ENCODE measurements at places on chromosomes 1 and 21. TPM values are rescaled to one million over a fixed set of nuclear protein-coding genes. Genes with fewer than 3 reads are reported as not detected.

Gene TNNT2
- 0.24 TPM for total RNA-seq

- DNase-seq: no peak
Observed at GRCh38 chr1:25467193-25467592, 36.5 kb downstream of the MACO1 start.

DNA sequence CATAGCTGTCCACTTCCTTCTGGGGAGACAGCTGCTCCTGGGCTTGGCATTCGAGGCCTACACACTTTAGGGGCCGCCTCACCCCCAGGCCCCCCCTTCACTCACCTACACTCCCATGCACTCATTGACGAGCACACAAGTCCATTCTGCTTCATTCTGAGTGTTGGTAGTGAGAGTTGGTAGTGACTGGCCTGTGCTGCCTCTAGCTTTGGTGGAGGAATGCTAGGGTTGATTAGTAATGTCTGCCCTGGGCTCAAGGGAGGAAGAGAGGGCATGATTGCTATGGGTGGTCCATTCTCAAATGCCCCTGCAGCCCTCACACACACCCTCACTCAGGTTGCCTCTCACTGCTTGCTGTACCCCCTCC, 30.4 kb downstream of the TRIM11 start:
- no peak for DNase-seq

Gene ZYG11A
- total RNA-seq: 0.98 TPM

Gene NCF2
- 10.7 TPM for total RNA-seq

- DNase-seq: no peak
Observed at GRCh38 chr1:215761446-215761845, 194.3 kb downstream of the KCTD3 start.

Gene ESPN
- total RNA-seq: 81.6 TPM

- no peak for DNase-seq
Observed at GRCh38 chr1:180484490-180484889, 17.9 kb downstream of the ACBD6 start.

DNA sequence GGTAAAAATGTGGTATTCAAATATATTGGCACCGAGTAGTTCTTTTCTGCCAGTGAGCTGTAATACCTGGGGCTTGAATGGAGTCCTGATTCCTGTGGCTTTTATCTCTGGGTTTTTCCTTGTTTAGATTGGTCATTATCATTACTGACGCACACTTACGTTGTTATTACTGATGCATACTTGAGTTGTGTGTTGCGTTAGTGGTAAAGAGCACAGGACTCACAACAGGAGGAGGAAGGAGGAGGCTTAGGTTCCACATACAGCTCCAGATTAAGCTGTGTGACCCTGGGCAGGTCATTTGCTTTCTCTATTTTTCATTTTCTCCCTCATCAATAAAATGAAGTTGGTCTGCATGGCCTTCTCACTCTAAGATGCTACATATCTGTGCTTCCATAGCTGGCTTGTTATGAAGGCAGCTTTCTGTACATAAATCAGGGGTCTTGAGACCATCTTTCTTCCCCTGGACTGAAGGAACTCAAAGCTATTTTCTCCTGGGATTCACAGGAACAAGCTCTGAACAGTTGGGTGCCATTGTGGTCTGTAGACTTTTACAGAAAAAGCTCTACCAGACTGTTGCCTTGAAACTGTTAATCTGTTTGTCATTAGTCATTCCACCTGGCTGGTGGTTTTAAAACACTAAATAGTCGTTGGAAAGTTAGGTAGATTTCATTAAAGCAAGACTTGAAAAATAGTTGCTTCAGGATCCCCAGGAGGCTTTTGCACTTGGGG, 5.6 kb downstream of the ARID1A start:
- no peak for DNase-seq

DNA sequence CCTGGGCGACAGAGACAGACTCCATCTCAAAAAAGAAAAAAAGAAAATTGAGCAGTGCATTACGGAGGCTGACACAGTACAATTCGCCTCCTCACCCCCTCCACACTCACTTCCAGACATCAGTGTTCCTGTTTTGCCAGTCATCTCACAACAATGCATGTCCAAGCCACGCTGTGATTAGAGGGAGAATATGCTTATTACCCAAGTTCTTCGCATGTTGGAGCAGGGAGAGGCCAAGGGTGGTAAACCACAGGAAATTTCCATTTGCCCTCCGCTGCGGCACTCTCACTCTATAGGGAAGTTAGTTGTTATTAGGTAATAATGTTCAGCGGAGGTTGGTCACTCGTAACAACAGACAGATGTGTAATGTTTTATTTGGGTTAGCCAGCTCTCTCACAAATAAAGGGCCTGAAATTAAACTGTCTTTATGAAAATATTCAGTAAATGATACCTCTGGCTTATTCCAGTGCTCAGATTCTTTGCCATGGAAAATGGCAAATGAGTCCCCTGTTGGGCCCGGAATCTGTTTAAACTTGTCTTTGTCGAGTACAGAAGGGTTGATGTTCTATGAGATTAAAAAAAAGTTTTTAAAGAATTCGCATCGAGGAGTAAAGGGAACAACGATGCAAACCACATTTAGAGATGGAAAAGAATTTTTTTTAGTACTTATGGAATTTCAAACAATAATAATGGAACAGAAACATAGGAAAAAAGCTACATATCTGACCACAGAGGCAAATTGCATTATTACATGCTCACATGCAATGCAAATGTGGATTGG, 33.1 kb downstream of the KCNJ15 start:
- no peak for DNase-seq

Gene GCSAML
- not detected for total RNA-seq

DNA sequence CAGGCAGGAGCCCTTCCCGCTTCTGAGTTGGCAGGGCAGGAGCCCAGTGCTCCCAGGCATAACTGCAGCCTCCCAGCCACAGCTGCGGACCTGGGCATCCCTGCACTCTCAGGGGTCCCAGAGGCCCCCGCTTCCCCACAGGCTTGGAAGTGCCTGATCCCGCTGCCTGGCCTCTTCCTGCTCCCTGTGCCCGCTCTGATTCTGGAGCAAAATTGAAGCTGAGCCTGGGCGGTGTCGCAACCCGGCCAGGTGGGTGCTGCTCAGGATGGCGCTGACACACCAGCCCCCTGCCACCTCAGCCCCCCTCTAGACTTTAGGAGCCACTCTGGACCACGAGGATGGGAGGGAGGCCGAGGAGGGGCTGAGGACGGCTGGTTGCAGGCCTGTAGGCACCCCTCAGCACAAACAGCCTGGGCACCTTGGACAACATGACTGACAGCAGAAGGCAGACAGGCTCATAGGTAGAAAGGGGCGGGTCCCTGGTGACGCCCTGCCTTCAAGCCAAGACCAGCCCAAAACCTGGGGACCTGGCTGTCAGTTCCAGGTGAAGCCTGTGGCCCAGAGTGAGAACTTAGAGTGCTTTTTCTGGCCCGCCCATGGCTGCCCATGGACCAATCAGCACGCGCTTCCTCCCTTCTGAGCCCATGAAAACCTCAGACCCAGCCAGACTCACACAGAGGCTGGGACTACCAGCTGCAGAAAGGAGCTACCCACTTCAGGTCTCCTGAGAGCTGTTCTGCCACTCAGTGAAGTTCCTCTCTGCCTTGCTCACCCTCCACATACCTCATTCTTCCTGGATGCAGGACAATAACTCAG, 7.2 kb downstream of the HLCS start:
- DNase-seq: no peak

GRCh38 chr1:64659478-64660138, 85.3 kb upstream of the RAVER2 start:
- no peak for DNase-seq

GRCh38 chr1:4221107-4221506, 321.0 kb upstream of the C1orf174 start:
- no peak for DNase-seq

DNA sequence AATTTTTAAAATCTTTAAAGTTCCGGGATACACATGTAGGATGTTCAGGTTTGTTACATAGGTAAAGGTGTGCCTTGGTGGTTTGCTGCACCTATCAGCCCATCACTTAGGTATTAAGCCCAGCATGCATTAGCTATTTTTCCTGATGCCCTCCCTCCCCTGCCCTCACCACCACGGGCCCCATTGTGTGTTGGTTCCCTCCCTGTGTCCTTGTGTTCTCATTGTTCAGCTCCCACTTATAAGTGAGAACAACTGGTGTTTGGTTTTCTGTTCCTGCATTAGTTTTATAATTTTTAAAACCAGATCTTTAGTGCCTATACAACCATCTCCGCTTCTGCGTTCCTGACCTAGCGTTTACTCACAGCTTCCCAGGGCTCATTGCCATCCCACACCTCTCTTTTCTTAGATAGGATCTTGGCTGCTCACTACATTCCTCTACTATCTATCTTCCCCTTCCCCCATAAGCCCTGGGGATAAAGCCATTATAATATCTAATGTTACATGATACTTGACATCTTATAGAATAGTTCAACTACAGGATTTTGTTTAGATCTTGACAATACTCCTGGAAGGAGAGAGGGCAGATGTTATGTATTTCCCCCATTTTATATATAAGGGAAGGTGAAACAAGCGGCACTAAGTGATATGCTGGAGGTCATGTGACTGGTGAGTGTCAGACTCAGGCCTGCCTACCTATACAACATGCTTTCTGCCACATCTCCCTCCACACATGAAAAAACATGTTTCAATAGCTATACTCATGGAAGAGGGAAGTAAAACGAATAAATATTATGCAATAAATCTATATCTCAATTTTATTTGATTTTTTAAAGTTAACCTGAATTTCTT, 52.3 kb upstream of the DNAJC6 start:
- DNase-seq: no peak

- peak; percentile 58 for DNase-seq
Observed at GRCh38 chr1:85109475-85109874, 61.2 kb upstream of the MCOLN3 start.

Gene GRHL3
- not detected for total RNA-seq

DNA sequence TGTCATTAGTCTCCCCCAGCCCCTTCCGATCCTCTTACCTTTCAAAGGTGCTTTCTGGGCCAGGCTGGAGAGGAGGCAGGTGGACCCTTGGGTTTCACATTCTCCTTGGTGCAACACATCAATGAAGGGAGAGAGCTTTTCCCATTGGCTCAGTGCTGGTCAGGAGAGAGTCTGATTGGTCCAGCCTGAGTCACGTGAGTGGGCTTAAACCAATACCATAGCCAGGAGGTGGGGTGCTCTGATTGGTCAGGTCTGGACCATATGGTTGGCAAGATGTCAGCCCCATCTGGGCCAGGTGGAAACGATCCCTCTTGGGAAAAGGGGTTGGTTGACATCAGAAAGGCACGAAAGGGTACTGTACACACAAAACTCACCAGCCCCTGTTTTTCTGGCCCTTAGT, 44.8 kb upstream of the ABCG1 start:
- DNase-seq: no peak

- no peak for DNase-seq
Observed at GRCh38 chr1:192162376-192162775, 4.1 kb downstream of the RGS18 start.

Gene C1orf198
- 4.2 TPM for total RNA-seq

DNA sequence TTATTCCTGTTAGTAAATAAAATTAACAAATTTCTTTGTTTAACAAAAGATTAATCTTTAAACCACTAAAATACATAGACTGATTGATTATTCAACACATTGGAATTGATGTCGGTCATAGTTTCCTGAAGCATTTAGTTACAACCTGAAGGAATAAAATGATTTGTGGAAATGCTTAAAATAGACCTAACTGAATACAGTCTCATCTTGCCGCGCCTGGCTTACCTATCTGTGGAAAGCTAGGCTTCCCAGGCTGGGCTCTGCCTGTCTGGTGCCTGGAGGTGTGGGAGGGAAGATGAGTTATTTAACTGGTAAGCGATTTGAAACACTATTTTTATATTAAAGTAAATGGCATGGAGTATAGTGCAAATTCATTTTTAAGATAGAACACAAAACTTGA, 10.2 kb downstream of the RHOU start:
- no peak for DNase-seq

DNA sequence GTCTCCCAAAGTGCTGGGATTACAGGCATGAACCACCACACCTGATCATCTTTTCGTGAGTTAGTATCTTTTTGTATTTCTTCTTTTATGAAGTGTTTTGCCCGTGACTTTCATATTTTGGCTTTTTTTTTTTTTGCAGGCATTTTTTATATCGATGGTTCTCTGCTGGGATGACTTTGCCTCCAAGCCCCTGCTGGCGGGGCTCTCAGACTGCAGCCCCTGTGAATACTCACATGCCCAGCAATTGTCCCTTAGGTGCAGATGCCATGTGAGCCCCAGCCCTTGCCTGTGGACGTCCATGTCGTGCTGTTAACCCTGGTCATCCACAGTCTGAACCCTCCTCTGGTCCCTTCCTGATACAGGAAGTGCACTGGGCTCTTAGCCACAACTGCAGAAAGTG, 21.7 kb downstream of the CRYAA start:
- peak; percentile 19 for DNase-seq

DNA sequence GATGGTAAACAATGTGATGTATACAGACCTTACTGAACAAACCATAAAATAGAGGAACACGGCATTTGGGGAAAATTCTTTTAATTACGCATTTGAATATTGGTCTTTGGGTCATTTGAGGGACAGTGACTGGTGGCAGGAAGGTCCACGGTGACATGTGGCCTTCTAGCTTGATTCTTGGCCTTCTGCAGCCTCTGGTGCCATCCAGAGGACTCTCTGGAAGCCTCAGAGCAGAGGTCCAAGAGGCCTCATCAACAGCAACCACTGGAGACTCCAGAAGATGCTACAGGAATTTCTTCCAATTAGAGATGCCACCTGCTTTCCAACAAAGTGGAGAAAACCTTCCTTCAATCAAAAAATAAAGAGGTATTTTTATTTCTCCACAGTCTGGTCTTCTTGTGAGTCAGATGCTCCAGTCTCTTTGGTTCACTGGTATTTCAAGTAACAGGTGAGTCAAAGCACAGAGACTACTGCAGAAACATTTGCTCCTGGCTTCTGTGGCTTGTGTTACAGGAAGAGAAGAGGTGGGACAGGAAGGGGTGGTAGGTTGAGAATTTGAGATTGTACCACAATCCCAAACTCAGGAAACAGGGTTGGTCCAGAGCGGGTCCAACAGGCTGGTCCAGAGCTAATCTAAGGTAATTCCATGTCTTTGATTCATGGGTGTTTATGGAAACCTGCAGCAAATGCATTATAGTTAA, 2.7 kb upstream of the F5 start:
- DNase-seq: peak; percentile 66

Gene DMRTA2
- not detected for total RNA-seq

- DNase-seq: no peak
Observed at GRCh38 chr21:37742532-37742931, 173.7 kb downstream of the KCNJ6 start.

GRCh38 chr1:175148068-175148467, 44.5 kb downstream of the KIAA0040 start:
- no peak for DNase-seq
